ENCODE measurements at places on chromosomes 5 and 9.

- DNase-seq: no peak
These were observed 16.2 kb downstream of the BTF3 start for GRCh38 chr5:73514418-73514817.

- no peak for DNase-seq
These were observed 651.0 kb downstream of the TAF11L14 start for GRCh38 chr5:18285257-18285656.

DNA sequence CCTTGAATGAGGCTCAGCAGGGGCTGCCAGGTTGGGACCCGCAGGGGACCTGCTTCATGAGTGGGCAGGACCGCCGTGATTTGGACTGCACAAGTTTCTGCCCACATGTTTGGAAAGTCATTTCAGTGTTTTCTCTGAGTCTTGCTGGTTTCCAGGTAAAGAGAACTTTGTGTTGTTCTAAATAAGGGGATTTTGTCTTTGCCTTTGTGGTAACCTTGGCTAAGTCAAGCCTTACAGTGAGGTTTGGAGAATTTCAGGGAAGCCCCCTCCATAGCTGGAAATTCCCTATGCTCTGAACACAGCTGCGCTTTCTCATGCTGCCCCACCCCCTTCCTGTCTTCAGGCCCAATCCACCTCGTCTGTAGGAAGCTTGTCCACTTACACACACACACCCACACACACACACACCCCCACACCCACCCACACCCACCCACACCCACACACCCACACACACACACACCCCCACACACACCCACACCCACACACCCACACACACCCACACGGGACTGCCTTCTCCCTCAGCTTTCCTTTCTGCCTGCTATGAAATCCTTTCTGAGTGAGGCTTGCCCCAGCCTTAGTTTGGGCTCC is 270.1 kb downstream of the HSPA4 start:
- no peak for DNase-seq

GRCh38 chr5:170746075-170746960 is 37.2 kb upstream of the GABRP start:
- no peak for DNase-seq

DNA sequence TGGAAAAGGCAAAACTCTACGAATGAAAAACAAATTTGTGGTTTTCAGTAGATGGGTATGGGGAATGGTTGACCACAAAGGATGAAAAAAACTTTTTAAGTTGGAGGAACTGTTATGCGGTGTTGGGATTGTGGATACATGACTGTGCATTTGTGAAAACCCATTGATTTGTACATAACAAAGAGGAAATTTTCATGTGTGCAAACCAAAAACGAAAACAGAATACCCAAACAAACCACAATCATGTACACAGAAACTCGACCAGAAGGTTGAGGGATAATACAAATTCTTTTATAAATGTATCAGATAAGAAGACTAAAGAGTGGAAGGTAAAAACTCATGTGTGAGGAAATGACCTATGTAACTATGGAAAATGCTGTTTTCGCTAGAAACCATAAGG is 1012.4 kb downstream of the CDH18 start:
- no peak for DNase-seq

GRCh38 chr9:86731511-86732063 is 215.7 kb downstream of the GAS1 start:
- DNase-seq: no peak

Measured in NB4 (cell line).